Endodermal cell (in vitro differentiated cells): ENCODE measurements at places on chromosomes 4 and X. TPM values are rescaled to one million over a fixed set of nuclear protein-coding genes. Genes with fewer than 3 reads are reported as not detected.
A peak's percentile ranks its signal among the peaks of the same experiment; 100 is the strongest.

DNA sequence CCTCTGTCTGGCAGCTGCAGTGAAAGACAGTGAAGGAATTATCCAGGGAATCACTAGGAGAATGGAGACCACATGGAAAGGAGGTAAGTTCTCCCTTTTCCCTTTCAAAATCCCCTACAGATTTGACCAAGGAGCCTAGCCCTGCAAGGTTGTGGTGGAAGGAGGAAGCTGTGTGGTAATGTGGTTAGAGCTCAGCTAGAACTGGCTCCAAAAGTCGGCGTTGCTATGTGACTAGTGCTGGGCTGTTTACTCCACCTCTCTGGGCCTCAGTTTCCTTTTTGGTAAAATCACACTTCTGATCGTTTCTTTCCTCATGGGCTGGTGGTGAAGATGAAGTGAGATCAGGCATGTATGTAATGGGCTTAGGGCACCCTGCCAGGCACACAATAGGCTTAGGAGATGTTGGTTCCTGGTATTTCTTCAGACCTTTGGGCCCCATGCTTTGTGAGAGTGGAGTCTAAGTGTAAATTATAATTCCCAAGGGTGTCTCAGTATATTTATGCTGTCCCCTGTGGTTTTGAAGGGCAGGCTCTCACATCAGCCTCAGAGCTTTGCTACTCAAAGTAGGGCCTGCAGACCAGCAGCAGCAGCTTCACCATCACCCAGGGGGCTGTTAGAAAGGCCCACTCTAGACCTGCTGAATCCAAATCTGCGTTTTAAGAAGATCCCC, 183.7 kb upstream of the BCOR start:
- H3K36me3 ChIP-seq, result no peaks in the 10 kb centered on the region
- no peak overlapping the region for H3K4me3 ChIP-seq
- no peaks in the 10 kb centered on the region for H3K4me1 ChIP-seq
- no peaks in the 10 kb centered on the region for H3K27me3 ChIP-seq
- no peak for DNase-seq
- no peak overlapping the region for H3K27ac ChIP-seq

GRCh38 chr4:134147941-134148340, 53.6 kb downstream of the PABPC4L start:
- no peaks in the 10 kb centered on the region for H3K36me3 ChIP-seq
- no peak for DNase-seq
- H3K4me3 ChIP-seq, result no peak overlapping the region
- H3K4me1 ChIP-seq, result peaks cover 3% of the 10 kb centered on the region
- H3K27ac ChIP-seq, result no peak overlapping the region

DNA sequence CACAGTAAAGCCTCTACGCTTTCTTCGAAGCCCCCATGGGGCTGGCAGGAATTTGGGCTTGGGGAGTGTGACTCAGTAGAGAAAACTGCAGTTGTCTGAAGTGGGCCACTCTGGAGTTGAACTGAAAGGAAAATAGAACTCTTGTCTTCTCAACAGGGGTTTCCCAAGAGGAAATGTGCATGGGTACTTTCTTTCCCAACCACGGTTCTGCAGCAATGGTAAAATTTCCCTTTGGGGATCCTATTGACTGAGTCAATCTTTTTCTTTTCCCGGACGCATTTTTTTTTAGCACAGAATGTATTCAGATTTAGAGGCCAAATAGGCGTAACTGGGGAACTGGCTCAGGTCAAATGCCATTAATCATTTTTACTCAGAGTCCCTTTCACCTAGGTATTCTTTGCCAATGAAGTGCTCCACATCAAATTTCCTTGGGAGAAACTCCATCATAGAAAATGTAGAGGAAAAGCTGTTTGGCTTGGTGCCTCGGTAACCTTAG, 269.3 kb downstream of the STIM2 start:
- no peaks in the 10 kb centered on the region for H3K36me3 ChIP-seq
- peaks cover 5% of the 10 kb centered on the region for H3K4me1 ChIP-seq
- peak overlapping the region; percentile 47 for H3K27ac ChIP-seq
- no peak overlapping the region for H3K4me3 ChIP-seq
- H3K27me3 ChIP-seq, result no peaks in the 10 kb centered on the region
- DNase-seq, result peak; percentile 48

- H3K4me3 ChIP-seq, result no peak overlapping the region
- H3K27me3 ChIP-seq, result no peaks in the 10 kb centered on the region
- H3K36me3 ChIP-seq, result no peaks in the 10 kb centered on the region
- H3K27ac ChIP-seq, result no peak overlapping the region
These were observed 78.0 kb upstream of the CPEB2 start for GRCh38 chr4:14924076-14924811.

DNA sequence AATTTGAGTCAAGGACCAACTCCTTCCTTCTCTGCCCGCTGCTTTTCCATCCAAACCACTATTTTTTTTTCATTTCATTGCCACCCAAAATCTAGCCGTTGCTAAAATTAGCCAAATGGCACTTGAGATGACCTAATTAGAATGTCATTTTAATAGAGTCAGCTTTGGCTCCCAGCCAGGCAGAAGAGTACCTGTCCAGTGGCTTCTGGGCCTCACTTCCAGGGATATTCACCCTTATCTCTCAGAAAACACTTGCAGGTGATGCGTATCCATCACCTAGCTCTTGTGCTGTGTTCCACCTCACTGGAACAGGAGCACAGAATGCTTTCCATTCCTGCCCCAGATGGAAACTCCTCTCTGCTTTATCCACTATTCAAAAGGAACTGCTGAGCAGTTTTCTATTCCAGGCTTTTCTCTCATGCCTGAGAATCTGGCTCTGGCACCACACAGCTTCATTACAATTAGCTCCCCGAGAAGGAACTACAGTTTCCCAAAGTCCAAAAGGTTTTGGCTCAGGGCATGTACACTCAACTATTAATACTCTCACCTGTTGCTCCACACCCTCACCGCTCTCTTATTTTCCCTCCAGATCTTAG, 18.5 kb downstream of the MAGEA9B start:
- H3K27me3 ChIP-seq, result no peaks in the 10 kb centered on the region
- no peaks in the 10 kb centered on the region for H3K4me1 ChIP-seq
- no peak overlapping the region for H3K27ac ChIP-seq

GRCh38 chrX:155068165-155068564, 2.8 kb downstream of the CMC4 start:
- H3K4me3 ChIP-seq, result no peak overlapping the region
- no peaks in the 10 kb centered on the region for H3K27me3 ChIP-seq
- no peaks in the 10 kb centered on the region for H3K4me1 ChIP-seq
- DNase-seq, result no peak

GRCh38 chrX:105277132-105277531, 56.6 kb upstream of the TEX13A start:
- H3K4me3 ChIP-seq, result no peak overlapping the region
- no peak overlapping the region for H3K27ac ChIP-seq
- H3K4me1 ChIP-seq, result no peaks in the 10 kb centered on the region
- H3K27me3 ChIP-seq, result peaks cover 64% of the 10 kb centered on the region
- DNase-seq, result no peak

- DNase-seq, result no peak
- H3K4me1 ChIP-seq, result no peaks in the 10 kb centered on the region
- no peak overlapping the region for H3K27ac ChIP-seq
- H3K27me3 ChIP-seq, result no peaks in the 10 kb centered on the region
- H3K4me3 ChIP-seq, result no peak overlapping the region
- no peaks in the 10 kb centered on the region for H3K36me3 ChIP-seq
These were observed 1602.4 kb upstream of the ADGRL3 start for GRCh38 chr4:59597536-59598329.

- no peak overlapping the region for H3K27ac ChIP-seq
- H3K4me1 ChIP-seq, result no peaks in the 10 kb centered on the region
- H3K4me3 ChIP-seq, result no peak overlapping the region
- H3K36me3 ChIP-seq, result no peaks in the 10 kb centered on the region
- no peak for DNase-seq
These were observed 175.3 kb upstream of the MID1 start for GRCh38 chrX:10795721-10796120.

DNA sequence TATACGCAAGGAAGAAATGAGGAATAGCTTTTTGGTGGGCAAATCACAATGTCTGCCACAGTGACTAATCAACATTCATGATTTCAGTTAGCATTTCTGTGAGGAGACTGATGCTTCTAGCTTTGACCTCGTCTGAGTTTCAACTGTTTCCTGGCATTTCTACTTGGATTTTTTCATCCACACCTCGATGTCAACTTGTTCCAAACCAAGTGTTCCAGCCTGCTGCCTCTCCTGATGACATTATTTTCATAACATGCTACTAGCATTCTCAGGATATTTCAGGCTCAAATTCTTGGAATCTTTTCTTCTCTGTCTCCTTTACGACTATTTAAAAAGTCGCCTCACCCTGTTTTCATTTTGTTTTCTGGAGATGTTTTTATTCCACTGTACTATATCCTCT, 90.3 kb upstream of the TEX13D start:
- H3K27ac ChIP-seq, result no peak overlapping the region
- no peak for DNase-seq
- no peaks in the 10 kb centered on the region for H3K4me1 ChIP-seq

GRCh38 chr4:40134206-40134917, 62.5 kb upstream of the RHOH start:
- no peak overlapping the region for H3K27ac ChIP-seq
- DNase-seq, result no peak

- no peaks in the 10 kb centered on the region for H3K36me3 ChIP-seq
- no peaks in the 10 kb centered on the region for H3K27me3 ChIP-seq
- H3K27ac ChIP-seq, result no peak overlapping the region
- no peak for DNase-seq
- H3K4me3 ChIP-seq, result no peak overlapping the region
These were observed 6.9 kb upstream of the PNMA6A start for GRCh38 chrX:153065389-153065788.

- no peaks in the 10 kb centered on the region for H3K36me3 ChIP-seq
- DNase-seq, result no peak
- no peak overlapping the region for H3K4me3 ChIP-seq
- no peaks in the 10 kb centered on the region for H3K27me3 ChIP-seq
- H3K4me1 ChIP-seq, result no peaks in the 10 kb centered on the region
These were observed 79.4 kb upstream of the TNIP3 start for GRCh38 chr4:121243485-121243884.

DNA sequence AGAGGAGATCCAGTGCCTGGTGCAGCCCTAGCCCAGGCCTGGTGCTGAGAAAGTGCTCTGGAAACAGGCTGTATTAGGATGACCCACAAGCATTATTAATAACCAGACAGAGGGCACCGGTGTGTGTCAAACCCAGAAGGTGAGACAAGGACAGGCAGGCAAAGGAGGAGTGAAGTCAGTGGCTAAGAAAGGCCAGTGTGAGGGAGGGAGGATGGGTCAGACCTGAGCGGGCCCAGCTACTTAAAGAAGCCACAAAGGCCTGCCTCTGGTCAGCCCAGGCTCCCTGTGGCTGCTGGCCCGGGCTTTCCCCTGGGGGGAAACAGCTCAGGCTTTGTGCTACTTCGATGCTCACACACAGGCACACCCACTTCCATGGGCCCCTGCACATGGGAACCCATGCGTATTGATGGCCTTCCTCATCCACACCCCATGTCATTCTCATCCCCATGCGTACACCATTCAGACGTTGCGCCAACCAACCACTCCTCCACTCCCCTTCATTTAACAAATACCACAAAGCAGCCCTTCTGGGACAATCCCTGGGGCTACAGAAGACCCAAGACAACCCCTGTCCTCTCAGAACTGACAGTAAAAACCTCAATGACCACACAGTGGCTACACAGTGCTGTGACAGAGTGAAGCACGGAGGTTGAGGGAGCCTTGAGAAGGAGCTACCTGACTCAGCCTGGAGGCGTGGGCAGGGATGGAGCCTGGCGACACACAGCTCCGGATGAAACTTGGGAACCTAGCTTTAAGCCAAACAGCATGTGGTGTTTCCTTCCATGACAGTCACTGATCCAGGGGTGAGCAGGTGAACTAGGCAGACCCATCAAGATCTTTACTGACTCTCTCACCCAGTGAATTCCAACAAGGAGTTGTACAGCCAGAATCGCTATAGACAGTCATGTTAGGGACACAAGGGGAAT, 24.9 kb upstream of the MTM1 start:
- no peak overlapping the region for H3K4me3 ChIP-seq
- no peak for DNase-seq
- no peak overlapping the region for H3K27ac ChIP-seq
- peaks cover 7% of the 10 kb centered on the region for H3K27me3 ChIP-seq

The NCAPG gene
- total RNA-seq, result 35.6 and 37.5 TPM in 2 replicates

The FGF13 gene
- 69.4 and 69.9 TPM in 2 replicates for total RNA-seq

The WNK3 gene
- 38.3 to 67.9 TPM (median 39.3 TPM) in 3 replicates for total RNA-seq

The SYN1 gene
- 5.3 to 7.1 TPM (median 5.8 TPM) in 3 replicates for total RNA-seq

The SGMS2 gene
- 0.11 to 0.27 TPM in 2 of 3 replicates, not detected in the other for total RNA-seq

The TEX13B gene
- total RNA-seq, result not detected in 3 replicates

The ALAS2 gene
- total RNA-seq, result 1.2 to 1.7 TPM (median 1.7 TPM) in 3 replicates

The NDST3 gene
- total RNA-seq, result 0.71 to 0.84 TPM in 2 of 3 replicates, not detected in the other

The MYOZ2 gene
- total RNA-seq, result not detected in 3 replicates

The MTNR1A gene
- total RNA-seq, result 1.5 and 1.6 TPM in 2 replicates
